ENCODE measurements at places on chromosomes 4 and X.

DNA sequence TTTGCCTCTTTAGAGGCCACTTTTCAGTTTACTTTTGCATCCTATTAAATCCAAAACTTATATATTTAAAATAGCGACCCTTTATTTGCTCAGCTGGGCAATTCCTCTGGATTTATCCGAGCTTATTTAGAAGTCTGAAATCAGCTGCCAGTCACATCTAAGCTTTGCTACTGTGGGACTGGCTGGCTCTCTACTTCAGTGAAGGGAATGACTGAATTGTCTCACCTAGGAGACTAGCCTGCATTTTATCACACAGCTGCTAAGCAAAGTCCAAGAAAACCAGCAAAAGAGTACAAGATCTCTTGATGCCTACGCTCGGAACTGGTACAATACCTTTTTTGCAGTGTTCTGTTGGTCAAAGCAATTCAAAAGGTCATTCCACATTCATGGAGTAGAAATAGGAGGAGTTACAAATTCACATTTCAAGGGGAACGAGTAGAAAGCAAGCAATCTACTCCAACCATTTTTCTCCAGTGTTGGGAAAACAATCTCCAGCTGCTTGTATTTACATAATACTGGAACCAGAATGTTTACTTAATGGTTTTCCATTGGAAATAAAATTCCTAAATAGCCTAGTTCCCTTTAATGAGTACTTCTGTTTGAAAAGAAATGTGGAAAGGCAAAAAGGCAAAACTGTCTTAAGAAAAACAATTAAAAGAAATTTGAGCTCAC is 160.2 kb downstream of the MAGEB5 start:
- DNase-seq: no peak

GRCh38 chr4:179165000-179165738 is 1722.9 kb upstream of the AGA start:
- no peak for DNase-seq

GRCh38 chr4:106096454-106096853 is 201.2 kb downstream of the NPNT start:
- DNase-seq: no peak

- no peak for DNase-seq
Observed at GRCh38 chr4:86664959-86665358, 70.8 kb downstream of the PTPN13 start.

GRCh38 chr4:94936854-94937253 is 179.1 kb downstream of the BMPR1B start:
- DNase-seq: no peak

GRCh38 chr4:182257016-182257415 is 13.8 kb downstream of the TENM3 start:
- no peak for DNase-seq

GRCh38 chr4:40976343-40976742 is 226.6 kb downstream of the NSUN7 start:
- no peak for DNase-seq

DNA sequence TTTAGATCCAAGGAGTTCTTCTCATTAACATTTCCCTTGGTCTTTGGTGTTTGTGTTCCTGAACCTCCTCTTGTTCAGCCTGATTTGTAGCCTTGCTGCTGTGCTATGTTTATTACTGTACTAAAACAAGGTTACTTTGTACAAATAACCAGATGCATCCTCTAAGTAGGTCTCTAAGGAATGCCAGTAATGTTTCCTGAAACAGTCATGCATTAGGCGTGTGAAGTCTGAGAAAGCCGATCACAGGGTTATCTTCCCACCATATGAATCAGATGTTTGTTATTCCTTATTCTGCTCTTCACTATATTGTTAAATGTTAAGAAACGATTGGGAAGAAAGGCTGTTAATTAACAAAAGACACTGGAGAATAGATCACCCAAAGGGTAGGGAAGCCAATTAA is 66.9 kb downstream of the GALNTL6 start:
- no peak for DNase-seq

DNA sequence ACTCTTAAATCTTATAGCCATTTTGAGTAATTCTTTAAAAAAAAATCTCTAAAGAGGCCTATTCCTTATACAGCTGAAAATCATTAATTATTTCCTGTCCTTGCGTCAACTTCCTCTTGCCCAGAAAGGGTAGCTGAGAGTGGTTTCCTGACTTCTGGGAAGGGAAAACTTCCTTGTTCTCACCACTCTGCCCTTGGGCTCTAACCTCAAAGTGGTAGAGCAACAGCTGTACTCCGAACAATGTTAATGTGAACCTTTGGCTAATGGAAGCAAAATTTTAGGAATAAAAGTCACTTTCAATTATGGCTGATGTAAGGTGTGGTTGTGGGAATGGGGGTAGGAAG is 15.3 kb downstream of the KLHL2 start:
- DNase-seq: no peak

GRCh38 chr4:184402740-184403383 is 71.5 kb downstream of the IRF2 start:
- no peak for DNase-seq

DNA sequence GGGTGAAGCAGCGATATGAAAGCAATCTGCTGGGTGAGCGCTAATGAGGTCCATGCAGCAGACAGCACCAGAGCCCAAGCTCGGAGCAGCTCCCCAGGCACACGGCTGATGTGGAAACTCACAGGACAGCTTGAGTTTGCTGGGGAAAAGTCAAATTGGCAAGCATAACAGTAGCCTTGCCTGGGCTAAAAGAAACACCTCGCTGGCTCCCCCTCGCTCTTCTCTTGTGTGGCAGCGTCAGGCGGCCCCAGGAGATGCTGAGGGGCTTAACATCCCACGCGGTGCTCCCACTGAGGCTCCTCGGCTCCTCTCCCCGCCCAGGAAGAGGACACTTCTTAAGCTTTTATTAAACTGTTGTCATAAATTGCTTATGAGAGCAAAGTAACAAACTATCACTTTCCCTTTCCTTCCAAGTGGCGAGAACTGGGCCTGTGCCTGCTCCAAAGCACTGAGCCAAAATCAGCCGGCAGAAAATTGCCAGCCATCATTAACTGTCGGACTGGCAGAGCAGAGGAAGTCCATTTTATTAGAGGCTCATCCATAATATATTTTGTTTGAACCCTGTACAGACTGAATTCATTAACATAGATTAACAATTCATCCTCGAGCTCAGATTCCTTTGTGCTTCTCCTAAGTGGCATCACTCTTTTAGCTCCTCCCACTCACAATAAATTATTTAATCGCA is 111.4 kb downstream of the TSPAN5 start:
- no peak for DNase-seq

- DNase-seq: no peak
Observed at GRCh38 chr4:14856062-14856933, 146.0 kb upstream of the CPEB2 start.

- no peak for DNase-seq
Observed at GRCh38 chr4:135739354-135739753, 1537.8 kb upstream of the PABPC4L start.

DNA sequence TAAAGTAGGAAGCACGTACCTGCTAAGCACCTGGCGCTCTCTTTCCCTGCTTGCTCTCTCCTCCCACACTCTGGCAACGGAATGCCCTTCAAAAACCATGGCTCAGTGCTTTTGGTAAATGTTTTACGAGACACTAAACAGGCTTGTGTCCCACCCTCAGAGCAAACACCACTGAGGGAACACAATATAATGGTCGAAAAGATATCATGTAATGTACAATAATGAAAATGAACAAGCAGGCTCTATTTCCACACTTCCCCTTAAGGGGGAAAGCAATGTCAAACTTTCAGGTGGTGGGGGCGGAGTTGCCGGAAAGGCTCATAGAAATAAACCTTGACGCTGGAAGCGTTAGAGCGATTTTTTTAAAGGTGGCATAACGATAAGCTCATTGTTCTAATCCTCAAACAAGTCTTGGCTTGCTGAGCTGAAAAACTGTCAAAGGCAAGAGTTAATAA is 115.1 kb downstream of the RBM47 start:
- no peak for DNase-seq

- DNase-seq: no peak
Observed at GRCh38 chr4:169566021-169566818, 46.2 kb downstream of the NEK1 start.

DNA sequence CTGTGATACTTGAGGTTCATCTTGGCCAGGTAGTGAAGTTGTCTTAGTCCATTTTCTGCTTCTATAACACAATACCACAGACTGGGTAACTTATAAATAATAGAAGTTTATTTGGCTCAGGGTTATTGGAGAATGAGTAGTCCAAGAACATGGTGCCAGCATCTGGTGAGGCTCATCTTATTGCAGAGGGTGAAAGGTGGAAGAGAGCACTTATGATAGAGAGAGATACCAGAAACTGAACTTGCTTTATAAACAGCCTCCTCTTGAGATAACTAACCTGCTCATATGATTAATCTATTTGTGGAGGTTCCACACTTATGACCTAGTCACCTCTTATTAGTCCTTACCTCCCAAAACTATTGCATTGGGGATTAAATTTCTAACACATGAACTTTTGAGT is 1.6 kb downstream of the C4orf51 start:
- no peak for DNase-seq

DNA sequence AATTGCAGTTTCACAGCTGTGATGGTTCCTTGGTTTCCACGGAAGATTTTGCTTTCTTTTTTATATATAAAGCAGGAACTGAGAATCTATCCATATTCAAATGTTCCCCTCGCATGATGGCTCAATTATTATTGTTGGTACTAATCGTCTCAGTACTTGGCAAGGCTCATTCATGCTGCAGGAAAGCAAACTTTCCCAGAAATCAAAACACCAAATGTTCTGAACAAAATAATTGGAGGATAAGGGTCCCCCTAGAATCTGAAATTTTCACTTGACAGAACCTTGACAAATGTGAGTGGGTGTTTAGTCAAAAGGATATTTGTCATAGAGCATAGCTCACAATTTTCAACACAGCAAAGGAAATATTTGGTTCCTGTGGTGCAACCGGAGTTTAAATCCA is 1598.6 kb upstream of the PCDH7 start:
- no peak for DNase-seq

- DNase-seq: no peak
Observed at GRCh38 chrX:72392042-72392441, 86.3 kb upstream of the CITED1 start.

DNA sequence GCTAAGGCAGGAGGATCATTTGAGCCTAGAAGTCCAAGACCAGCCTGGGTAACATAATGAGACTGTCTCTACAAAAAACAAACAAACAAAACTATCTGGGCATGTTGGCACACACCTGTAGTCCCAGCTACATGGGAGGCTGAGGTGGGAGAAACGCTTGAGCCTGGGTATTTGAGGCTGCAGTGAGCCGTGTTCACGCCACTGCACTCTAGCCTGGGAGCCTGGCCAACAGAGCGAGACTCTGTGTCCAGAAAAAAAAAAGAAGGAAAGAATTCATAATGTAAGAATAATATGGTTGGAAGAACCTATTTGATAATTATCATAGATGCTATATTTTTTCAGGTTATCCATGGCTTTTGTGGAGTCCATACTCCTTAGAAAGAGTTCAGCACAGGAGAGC is 26.0 kb upstream of the DCHS2 start:
- DNase-seq: no peak

DNA sequence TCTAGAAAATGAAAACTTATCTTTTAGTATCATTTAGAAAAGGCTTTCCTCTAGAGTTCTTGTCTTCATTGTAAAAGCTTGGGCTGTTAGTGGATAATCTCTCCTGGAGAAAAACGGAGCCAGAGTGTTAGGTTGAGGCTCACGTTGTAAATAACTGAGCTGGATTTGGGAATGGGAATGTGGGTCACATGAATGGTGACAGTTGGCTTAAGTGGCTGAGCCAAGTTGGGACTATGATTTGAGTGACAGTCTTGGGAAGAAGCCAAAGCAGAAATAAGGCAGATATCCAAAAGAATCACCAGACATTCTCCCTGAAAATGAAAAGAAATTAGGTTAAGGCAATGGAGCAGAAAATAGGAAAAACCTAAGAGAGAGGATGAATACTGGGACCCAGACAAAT is 33.6 kb upstream of the PDGFC start:
- no peak for DNase-seq

- no peak for DNase-seq
Observed at GRCh38 chrX:44470816-44471215, 71.8 kb downstream of the FUNDC1 start.

GRCh38 chr4:159191989-159192388 is 89.1 kb downstream of the RAPGEF2 start:
- no peak for DNase-seq

GRCh38 chrX:132401935-132402334 is 86.9 kb downstream of the MBNL3 start:
- DNase-seq: no peak

DNA sequence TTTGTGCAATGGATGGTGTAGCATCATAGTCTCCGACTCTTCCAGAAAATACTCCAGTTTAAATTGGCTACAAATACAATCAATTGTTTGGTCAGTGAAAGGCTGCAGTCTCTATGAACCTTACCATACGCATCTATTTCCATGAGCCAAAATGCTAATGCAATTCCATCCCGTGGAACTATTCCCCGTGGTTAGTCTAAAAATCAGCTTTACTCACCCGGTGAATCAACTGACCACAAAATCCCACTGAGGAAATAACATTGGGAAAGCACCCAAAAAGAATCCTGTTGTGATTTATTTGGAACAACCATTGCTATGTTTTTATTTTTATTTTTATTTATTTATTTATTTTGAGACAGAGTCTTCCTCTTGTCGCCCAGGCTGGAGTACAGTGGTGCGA is 87.1 kb downstream of the DHX15 start:
- no peak for DNase-seq

GRCh38 chr4:40734497-40734896 is 15.3 kb upstream of the NSUN7 start:
- no peak for DNase-seq

GRCh38 chr4:82373486-82373815 is 340 bp downstream of the HNRNPD start:
- DNase-seq: no peak

- DNase-seq: no peak
Observed at GRCh38 chr4:119728692-119729593, 100.3 kb upstream of the PDE5A start.

DNA sequence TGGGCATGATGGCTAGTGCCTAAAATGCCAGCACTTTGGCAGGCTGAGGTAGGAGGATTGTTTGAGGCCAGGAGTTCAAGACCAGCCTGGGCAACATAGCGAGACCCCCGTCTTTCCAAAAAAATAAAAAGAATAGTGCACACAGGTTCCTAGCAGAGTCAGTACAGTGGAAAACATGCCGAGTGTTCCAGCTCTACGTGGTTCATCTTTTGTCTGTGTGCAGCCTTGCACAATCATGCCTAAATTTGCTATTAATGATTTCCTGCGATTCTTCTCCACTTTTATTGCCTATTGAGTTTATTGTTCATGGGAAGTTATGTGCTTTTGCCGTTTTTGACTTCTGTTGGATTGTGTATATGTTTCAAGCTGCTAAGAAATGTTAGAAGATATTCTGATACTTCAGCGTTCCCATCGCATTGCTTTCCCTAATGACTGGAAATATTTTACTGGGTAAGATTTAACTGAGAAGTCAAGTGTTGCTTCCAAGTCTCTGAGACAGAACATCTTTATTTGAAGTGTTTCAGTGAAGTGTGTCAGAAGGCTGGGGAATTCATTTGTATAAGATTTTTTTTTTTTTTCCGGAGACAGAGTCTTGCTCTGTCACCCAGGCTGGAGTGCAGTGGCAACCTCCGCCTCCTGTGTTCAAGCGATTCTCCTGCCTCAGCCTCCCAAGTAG is 11.3 kb downstream of the DOCK11 start:
- no peak for DNase-seq
